Spinal cord (tissue), 10 donors: ENCODE measurements at places on chromosomes 5 and 9.

- H3K4me3 ChIP-seq, result no peak overlapping the region
- H3K4me1 ChIP-seq, result peaks cover 35% of the 10 kb centered on the region
- no peak for DNase-seq
- H3K27ac ChIP-seq, result peak overlapping the region; percentile 15
- peaks cover 2% of the 10 kb centered on the region for H3K27me3 ChIP-seq
- peaks cover 14% of the 10 kb centered on the region for H3K36me3 ChIP-seq
These were observed 33.1 kb downstream of the FABP6 start for GRCh38 chr5:160262151-160263074.

DNA sequence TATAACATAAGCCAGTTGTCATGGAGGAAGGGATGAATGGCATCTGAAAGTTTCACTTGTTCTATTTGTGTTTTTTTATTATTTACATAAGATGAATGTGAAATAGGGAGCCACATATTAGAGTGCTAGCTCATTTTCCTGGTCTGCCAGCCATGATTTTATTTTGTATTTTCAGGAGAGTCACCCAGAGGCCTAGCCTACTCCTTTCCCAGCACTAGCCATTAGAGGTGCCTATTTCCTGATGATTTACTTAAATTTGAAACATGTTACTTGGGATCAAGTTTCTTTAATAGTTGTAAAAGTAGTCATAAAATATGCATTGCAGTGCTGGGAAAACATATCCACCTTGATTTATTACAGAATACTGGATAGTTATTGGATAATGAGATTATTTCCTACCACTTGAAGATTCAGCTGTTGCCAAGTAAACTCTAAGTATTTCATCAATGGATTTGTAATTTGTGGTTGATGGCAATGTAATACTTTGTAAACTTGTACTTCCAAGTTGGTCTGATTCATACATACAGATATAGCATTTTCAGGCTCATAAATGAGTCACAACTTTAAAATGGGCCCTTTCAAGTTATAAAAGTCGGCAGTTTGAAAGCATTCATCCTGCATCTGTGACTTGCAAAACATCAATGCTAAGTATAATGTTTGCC, 50.8 kb downstream of the KCNN2 start:
- no peak for DNase-seq
- no peaks in the 10 kb centered on the region for H3K27me3 ChIP-seq
- H3K4me1 ChIP-seq, result no peaks in the 10 kb centered on the region
- no peak overlapping the region for H3K27ac ChIP-seq

- H3K4me3 ChIP-seq, result no peak overlapping the region
- H3K27ac ChIP-seq, result no peak overlapping the region
- H3K4me1 ChIP-seq, result no peaks in the 10 kb centered on the region
- H3K27me3 ChIP-seq, result no peaks in the 10 kb centered on the region
- no peak for DNase-seq
- no peaks in the 10 kb centered on the region for H3K36me3 ChIP-seq
These were observed 6.9 kb downstream of the SREK1 start for GRCh38 chr5:66151030-66151429.

DNA sequence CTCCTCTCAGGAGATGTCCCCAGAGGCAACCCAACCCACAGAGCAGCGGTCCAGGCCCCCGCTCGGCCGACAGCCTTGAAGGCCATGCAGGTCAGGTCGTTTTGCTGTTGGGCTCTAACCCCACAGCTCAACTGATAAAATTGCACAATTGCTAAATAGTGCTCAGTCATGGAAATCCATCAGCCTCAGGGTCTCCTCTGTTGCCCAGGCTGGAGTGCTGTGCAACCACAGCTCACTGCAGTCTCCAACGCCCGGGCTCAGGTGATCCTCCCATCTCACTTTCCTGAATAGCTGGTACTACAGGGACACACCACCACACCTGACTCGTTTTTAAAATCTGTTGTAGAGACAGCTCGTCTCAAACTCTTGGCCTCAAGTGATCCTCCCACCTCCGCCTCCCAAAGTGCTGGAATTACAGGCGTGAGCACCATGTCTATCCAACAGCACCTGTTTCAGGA, 18.3 kb downstream of the BRD3OS start:
- H3K4me3 ChIP-seq, result no peak overlapping the region
- H3K4me1 ChIP-seq, result peaks cover 12% of the 10 kb centered on the region
- no peak for DNase-seq
- peaks cover 96% of the 10 kb centered on the region for H3K36me3 ChIP-seq
- H3K27me3 ChIP-seq, result no peaks in the 10 kb centered on the region
